GM12865 (cell line): ENCODE measurements at places on chromosomes 1 and 21.

DNA sequence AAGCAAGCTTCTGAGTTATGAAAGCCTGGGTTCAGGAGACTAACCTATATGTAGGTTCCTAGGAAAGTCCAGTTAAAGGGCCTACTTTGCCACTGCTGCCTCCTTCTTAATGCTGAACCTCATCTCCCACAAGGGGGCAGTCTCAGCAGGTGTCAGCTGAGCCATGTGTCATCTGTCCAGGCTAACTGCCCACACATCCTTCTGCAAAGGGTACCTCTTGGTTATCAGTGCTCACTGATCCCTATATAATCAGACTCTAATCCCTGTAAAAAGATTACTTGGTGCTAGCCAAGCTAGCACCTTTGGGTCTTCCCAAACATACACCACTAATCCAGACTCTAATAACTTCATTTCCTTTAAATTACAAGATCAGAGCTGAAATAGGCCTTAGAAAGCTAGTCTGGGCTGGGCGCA, 9.0 kb downstream of the PRDX1 start:
- peak; percentile 81 for DNase-seq

GRCh38 chr21:43001316-43001715, 27.0 kb downstream of the PKNOX1 start:
- DNase-seq = no peak

GRCh38 chr1:28273216-28273860, 14.0 kb downstream of the SESN2 start:
- DNase-seq = no peak

DNA sequence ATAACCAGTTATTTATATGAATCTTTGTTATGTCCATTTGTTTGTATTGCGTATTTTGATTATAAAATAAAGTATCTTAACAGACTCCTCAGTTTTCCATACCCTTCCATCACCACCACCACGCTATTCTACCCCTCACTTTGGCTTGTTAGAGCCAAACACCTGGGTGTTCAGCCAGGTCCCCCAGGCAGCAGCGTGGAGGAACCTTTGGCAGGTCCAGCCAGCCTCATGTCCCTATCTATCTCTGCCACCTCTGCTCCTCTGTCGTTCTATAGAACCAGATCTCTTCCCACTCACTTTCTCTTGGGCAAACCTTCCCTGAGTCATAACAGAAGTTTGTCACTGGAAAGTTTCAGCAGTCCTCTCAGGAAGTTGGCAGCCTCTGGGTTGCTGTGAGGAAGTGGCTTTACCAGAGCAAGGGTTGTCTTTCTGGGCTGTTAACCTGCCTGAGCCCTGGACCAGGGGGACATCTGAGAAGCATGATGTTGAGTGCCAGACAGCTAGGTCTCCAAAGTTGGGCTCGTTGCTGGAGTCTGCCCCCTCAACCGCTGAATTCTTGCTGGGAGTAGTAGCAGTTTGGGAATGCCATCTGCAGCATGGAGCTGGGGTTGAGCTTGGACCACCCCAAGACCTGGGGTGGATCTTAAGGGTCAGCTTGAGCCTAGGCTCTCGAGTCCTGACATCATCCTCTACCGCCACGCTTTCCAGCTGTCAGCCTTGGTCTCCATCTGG, 996 bp upstream of the SH3BGRL3 start:
- DNase-seq = peak; percentile 48

DNA sequence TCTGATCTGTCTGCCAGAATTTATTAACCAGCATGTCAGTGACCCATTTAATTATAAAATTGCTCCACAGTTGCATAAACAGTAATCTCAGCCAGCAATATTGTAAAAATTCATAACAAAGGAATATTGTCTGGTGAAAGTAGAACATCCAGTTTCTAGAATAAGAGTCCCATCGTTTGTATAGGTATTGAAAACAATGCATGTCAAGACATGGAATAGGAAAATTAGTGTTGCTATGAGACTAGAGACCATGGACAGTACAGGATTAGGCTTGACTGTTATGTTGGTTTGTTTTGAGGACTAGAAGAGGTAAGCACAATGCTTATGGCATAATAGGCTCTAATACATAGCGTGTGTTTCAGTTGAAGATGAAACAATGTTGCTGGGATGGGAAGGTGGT, 37.1 kb downstream of the ATF6 start:
- no peak for DNase-seq
